DMS53 (cell line): ENCODE measurements at places on chromosomes 4 and X.

DNA sequence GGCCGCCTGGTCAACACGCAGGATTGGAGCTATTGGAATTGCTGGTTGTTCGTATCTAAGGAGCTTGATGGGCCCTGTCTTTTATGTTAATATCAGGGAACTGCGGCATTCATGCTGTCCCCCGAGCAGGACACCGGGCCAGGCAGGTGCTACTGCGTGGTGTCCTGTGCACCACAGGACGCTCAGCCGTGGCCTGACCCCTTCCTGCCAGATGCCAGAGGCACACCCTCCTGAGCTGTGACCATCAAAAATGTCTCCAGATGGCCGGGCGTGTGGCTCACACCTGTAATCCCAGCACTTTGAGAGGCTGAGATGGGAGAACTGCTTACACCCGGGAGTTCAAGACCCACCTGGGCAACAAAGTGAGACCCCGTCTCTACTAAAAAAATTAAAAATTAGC, 32.1 kb downstream of the ABLIM2 start:
- DNase-seq = no peak

- DNase-seq = no peak
Observed at GRCh38 chr4:3862640-3863420, 96.6 kb downstream of the ADRA2C start.

- DNase-seq = no peak
Observed at GRCh38 chr4:163195247-163195765, 28.6 kb upstream of the NAF1 start.

- peak; percentile 36 for DNase-seq
Observed at GRCh38 chr4:96471956-96472867, 632.3 kb downstream of the PDHA2 start.
